HFFc6 (cell line): ENCODE measurements at places on chromosomes 5 and 9. TPM values are rescaled to one million over a fixed set of nuclear protein-coding genes. Genes with fewer than 3 reads are reported as not detected.

Gene OBP2B
- not detected in 3 replicates for total RNA-seq

Gene FBP2
- total RNA-seq, result not detected in 2 replicates

Gene GPRIN1
- total RNA-seq, result 2.5 to 4.8 TPM (median 3.4 TPM) in 3 replicates

Gene ARID3C
- not detected in 2 replicates for total RNA-seq

Gene NUTM2G
- not detected in 2 replicates for total RNA-seq

Gene PCDHA1
- total RNA-seq, result 0.15 to 0.21 TPM (median 0.15 TPM) in 3 replicates
